Activated naive CD4-positive, alpha-beta T cell treated with anti-CD3 and anti-CD28 coated beads for 36 hours (primary cell): ENCODE measurements at places on chromosomes 12 and 14. TPM values are rescaled to one million over a fixed set of nuclear protein-coding genes. Genes with fewer than 3 reads are reported as not detected.

DNA sequence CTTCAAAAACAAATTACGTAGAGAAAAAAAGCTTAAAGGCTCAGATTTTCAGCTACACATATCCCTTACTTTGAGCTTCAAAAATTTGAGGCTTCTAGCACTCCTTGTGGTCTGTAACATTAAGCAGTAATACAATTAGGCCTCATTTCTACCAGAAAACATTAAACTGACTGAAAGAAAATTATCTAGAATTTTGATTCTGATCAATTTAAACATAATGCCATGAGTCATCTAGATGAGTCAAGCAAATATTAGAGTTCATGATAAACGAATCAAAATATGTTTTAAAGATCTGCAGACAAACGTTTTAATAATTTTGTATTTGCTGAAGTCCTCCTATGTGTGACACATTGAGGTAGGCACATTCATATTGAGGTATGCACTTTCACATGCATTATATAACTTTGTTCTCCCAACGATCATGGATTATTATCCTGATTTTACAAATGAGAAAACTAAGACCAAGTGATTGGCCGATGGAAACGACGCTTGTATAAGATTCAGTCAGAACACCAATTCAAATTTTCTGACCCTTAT lies 4.3 kb downstream of the OSBPL8 start:
- DNase-seq, result no peak
- H3K27me3 ChIP-seq, result no peaks in the 10 kb centered on the region
- H3K4me1 ChIP-seq, result peaks cover 62% of the 10 kb centered on the region
- no peaks in the 10 kb centered on the region for H3K36me3 ChIP-seq

DIO3 gene
- total RNA-seq, result not detected

- DNase-seq, result no peak
- no peak overlapping the region for H3K27ac ChIP-seq
- H3K4me1 ChIP-seq, result no peaks in the 10 kb centered on the region
- H3K27me3 ChIP-seq, result peaks cover 2% of the 10 kb centered on the region
- no peaks in the 10 kb centered on the region for H3K36me3 ChIP-seq
Measured at GRCh38 chr12:100544165-100544564, 29.3 kb upstream of the GAS2L3 start.

DNA sequence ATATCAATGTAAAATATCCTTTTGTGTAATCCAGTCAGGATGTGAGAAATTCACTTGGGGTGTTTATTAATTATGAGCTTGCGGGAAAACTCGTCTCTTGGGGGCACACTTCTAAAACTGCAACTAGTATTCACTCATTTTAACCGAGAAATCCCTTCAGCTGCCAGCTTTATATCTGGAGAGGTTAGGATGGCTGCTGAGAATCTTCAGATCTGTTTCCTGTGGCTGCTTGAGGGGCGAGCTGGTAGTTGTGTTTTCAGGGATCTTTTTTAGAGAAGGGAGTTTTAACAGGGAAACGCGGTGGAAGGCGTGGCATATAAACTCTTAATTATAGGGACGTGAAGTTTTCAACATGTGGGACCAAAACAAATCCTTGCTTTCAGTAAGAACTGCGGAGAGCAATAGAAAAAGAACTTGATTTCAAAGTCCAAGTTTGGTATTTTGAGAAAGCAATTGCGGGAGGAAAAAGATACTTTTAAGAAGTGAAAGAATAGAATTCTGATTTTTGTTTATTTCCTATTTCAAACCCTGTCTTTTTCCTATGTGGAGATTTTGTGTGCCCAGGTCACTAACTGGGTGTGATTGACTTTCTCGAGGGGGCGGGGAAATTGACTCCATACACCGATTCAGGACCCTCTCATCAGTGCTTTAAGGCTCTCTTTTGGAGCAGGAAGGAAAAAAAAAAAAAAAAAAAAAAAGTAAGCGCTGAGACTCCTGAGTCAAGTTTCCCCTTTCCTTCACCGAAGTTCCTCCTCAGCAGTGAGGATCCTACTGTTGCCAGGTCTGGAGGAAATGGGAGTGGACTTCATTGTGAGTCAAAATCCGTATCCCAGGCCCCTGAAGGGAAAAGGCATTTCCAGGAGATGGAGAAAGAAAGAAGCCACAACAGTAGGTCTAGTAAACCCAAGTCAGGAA lies 1.1 kb downstream of the PPFIBP1 start:
- peaks cover 26% of the 10 kb centered on the region for H3K4me1 ChIP-seq
- H3K36me3 ChIP-seq, result no peaks in the 10 kb centered on the region
- no peak for DNase-seq

DNA sequence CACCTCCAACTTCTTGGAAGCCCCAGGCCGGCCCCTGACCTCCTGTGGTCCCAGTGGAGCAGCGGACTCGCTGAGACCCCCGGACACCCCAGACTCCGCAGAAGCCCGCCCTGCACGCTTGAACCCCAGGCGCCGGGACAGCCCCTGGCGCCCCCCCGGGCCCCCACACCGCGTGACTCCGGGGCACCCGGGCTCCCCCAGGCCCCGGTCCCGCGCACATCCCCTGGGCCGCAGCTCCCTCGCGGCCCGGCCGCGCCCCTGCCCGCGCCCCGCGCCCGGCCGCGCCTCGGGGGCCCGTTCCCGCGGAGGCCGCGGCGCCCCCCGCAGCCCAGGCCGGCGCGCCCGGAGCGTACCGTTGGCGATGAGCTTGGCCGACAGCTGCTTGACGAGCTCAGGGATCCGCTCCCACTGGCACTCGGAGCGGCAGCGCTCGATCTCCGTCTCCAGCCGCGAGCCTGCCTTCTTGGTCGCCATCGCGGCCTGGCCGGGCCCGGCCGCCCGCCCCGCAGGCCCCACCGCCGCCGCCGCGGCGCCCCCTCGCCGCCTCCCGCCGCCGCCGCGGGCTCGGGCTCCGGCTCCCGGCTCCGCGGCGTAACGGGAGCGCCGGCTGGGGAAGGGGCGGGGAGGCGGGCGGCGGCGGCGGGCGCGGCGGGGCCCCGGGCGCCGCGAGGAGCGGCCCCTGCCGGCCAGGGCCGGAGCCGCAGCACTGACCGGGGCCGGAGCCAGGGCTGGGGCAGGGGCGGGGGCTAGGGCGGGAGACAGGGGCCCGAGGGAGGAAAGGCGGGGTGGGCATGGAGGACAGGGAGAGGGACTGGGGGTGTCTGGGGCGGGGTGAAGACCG lies at the start of gene TTC7B:
Gene TTC7B (minus strand): TSS at position 609 of the 841 bp plus-strand sequence. CDS start 135 bp downstream, at position 474.
- no peaks in the 10 kb centered on the region for H3K36me3 ChIP-seq
- no peak within 1 kb of the TSS for H3K27ac ChIP-seq
- DNase-seq, result peak; percentile 17

FOXN3 gene
- total RNA-seq, result 64.6 TPM

KRT83 gene
- not detected for total RNA-seq

FSCB gene
- not detected for total RNA-seq

DNA sequence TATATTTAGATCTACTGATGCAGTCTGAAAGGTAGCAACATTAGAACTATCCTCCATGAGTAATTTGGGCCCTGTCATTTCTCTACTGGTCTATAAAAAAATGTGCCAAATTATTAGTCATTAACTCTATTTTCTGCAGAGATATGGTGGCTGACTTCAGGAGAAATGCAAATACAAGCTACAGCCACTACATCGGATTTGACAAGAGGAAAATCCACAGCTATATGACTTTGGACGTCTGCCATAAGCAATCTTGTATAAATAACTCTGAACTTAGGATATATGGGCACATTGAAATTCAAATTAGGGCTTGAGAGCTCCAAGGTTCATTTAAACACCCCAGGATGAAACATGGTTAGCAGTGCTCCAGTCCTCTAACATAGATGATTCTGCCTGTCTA lies 983.0 kb upstream of the LRFN5 start:
- no peak overlapping the region for H3K27ac ChIP-seq
- H3K4me1 ChIP-seq, result no peaks in the 10 kb centered on the region
- no peaks in the 10 kb centered on the region for H3K27me3 ChIP-seq
- no peak for DNase-seq
- H3K4me3 ChIP-seq, result no peak overlapping the region

DNA sequence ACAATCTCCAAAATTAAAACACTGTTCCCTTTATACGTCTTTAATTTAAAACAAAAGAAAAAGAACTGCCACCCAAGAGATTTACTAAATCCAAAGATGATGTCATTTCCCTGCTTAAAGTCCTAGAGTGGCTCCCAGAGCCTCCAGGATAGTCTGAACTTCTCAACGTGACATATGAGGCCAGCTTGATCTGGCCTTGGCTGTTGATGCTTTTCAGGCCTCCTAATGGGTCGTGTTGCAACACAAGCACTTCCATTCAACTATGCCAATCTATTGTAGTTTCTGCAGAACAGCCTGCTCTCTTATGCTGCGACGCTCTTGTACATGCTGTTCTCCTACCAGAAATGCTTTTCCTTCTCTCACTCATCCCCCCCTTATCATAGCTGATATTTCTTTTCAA lies 35.7 kb downstream of the LGR5 start:
- H3K27ac ChIP-seq, result no peak overlapping the region
- no peaks in the 10 kb centered on the region for H3K36me3 ChIP-seq
- no peaks in the 10 kb centered on the region for H3K4me1 ChIP-seq

- no peaks in the 10 kb centered on the region for H3K36me3 ChIP-seq
- no peak overlapping the region for H3K4me3 ChIP-seq
- peaks cover 13% of the 10 kb centered on the region for H3K4me1 ChIP-seq
- H3K27me3 ChIP-seq, result no peaks in the 10 kb centered on the region
- no peak overlapping the region for H3K27ac ChIP-seq
Measured at GRCh38 chr14:92774572-92774971, 19.5 kb upstream of the GOLGA5 start.

DNA sequence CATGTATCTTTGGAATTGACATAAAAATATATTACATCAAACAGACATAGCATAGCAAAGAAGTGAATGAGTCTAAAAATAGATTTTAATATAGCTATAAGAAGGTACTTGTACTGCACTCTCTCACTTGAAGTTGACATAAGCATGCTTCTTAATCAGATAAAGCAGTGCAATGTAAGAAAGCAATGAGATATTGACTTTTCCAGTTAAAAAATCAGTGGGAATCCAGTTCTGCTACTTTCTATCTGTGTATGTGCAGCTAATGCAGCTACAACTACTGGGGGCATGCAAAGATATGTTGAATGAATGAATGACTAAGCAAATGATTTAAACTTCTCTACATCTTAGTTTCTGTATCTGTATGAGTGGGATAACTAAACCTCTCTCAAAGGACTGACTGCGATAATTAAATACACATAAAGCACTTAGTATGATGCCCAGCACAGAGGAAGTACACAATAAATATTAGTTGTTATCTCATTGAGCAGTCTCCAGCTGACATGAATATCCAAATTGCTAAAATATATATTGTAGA lies 10.3 kb downstream of the WASHC3 start:
- no peak for DNase-seq
- H3K4me3 ChIP-seq, result no peak overlapping the region
- H3K36me3 ChIP-seq, result peaks cover 18% of the 10 kb centered on the region
- no peaks in the 10 kb centered on the region for H3K27me3 ChIP-seq
- H3K4me1 ChIP-seq, result peaks cover 18% of the 10 kb centered on the region

- H3K27ac ChIP-seq, result no peak overlapping the region
- no peak overlapping the region for H3K4me3 ChIP-seq
Measured at GRCh38 chr14:87334997-87335685, 657.8 kb downstream of the GALC start.

RAD51AP1 gene
- 76.5 TPM for total RNA-seq

DNA sequence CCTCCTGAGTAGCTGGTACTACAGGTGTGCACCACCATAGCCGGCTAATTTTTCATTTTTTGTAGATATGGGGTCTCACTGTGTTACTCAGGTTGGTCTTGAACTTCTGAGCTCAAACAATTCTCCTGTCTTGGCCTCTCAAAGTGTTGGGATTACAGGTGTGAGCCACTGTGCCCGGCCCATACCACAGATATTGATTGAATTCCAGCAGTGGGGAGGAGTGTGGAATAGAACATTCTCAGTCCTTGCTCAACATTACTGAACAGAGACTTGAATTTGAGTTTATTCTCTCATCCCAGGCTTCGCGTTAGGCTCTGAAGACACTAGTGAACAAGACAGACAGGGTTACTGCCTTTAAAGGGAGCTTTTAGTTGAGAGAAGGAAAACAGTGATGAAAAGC lies 39.6 kb downstream of the PTPN11 start:
- no peaks in the 10 kb centered on the region for H3K27me3 ChIP-seq
- DNase-seq, result no peak
- H3K27ac ChIP-seq, result no peak overlapping the region
- H3K36me3 ChIP-seq, result peaks cover 51% of the 10 kb centered on the region
- peaks cover 4% of the 10 kb centered on the region for H3K4me1 ChIP-seq

GRCh38 chr14:70338550-70338949 lies 20.9 kb downstream of the COX16 start:
- H3K36me3 ChIP-seq, result peaks cover 78% of the 10 kb centered on the region
- H3K27me3 ChIP-seq, result no peaks in the 10 kb centered on the region
- no peak for DNase-seq
- no peak overlapping the region for H3K27ac ChIP-seq

DNA sequence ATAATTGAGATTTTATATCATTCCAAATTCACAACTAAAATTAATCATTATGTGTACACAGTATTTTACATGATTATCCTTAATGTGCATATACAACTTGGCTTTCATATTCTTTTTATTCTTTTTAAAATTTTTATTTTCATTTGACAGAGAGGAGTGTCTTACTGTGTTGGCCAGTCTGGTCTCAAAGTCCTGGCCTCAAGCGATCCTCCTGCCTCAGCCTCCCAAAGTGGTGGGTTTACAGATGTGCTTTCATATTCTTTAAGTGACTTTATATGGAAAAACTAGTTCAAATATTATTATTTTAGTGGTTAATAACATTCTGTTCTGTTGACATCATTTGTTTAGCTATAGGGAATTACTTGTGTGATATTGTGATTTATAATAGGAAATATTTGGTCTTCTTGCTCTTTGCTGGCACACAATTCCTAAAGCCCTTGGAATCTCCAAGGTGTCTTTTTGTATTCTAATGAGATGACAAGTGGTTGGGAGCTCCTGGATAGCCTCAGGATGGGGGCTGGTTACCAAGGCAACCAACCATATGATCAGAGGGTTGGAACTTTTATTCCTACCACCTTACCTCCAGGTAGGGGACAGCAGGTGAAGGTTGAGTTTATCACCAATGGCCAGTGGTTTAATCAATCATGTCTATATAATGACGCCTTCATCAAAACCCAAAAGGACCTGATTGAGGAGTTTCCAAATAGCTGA lies 16.0 kb upstream of the ZNF410 start:
- no peak for DNase-seq
- no peaks in the 10 kb centered on the region for H3K27me3 ChIP-seq
- H3K27ac ChIP-seq, result no peak overlapping the region
- H3K4me3 ChIP-seq, result no peak overlapping the region
- no peaks in the 10 kb centered on the region for H3K4me1 ChIP-seq

- DNase-seq, result peak; percentile 26
- peaks cover 3% of the 10 kb centered on the region for H3K4me1 ChIP-seq
- no peaks in the 10 kb centered on the region for H3K27me3 ChIP-seq
- H3K36me3 ChIP-seq, result peaks cover 3% of the 10 kb centered on the region
Measured at GRCh38 chr14:23512156-23512555, 39.4 kb downstream of the ZFHX2 start.

GRCh38 chr12:81722004-81722403 lies 37.1 kb downstream of the PPFIA2 start:
- peaks cover 4% of the 10 kb centered on the region for H3K27me3 ChIP-seq
- H3K27ac ChIP-seq, result no peak overlapping the region
- H3K4me1 ChIP-seq, result no peaks in the 10 kb centered on the region
- H3K4me3 ChIP-seq, result no peak overlapping the region
- DNase-seq, result no peak

GRCh38 chr12:20205854-20206253 lies 162.5 kb upstream of the PDE3A start:
- H3K4me3 ChIP-seq, result no peak overlapping the region
- DNase-seq, result no peak
- H3K27ac ChIP-seq, result no peak overlapping the region
- no peaks in the 10 kb centered on the region for H3K4me1 ChIP-seq
- peaks cover 1% of the 10 kb centered on the region for H3K27me3 ChIP-seq
